ENCODE measurements at places on chromosomes 1 and 21. TPM values are rescaled to one million over a fixed set of nuclear protein-coding genes. Genes with fewer than 3 reads are reported as not detected.
A peak's percentile ranks its signal among the peaks of the same experiment; 100 is the strongest.

CLCNKB gene
- total RNA-seq: not detected

TTC3 gene
- 104 TPM for total RNA-seq

JAM2 gene
- total RNA-seq: 0.21 TPM

SERINC2 gene
- not detected for total RNA-seq

KRTAP22-1 gene
- not detected for total RNA-seq

NFASC gene
- total RNA-seq: not detected

RIMKLA gene
- total RNA-seq: 0.23 TPM

RBP7 gene
- 1.1 TPM for total RNA-seq

- H3K4me1 ChIP-seq: peaks cover 2% of the 10 kb centered on the region
- no peak overlapping the region for H3K27ac ChIP-seq
- H3K27me3 ChIP-seq: no peaks in the 10 kb centered on the region
- DNase-seq: no peak
Observed at GRCh38 chr1:156547982-156548381, 24.4 kb downstream of the IQGAP3 start.

DNA sequence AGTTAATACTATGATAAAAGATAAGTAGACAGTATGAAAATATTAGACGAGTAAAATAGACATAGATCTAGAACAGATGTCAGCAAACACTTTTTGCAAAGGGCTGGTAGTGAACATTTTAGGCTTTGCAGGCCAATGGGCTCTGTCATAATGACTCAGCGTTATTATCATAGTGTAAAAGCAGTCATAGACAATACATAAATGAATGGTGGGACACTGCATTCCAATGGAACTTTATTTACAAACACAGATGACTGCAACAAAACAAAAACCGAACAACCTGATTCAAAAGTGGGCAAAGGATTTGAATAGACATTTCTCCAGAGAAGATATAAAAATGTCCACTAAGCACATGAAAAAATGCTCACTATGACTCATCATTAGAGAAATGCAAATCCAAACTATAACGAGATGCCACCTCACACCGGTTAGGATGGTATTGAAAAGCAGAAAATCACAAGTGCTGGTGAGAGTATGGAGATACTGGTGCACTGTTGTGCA, 7.3 kb downstream of the GSTM5 start:
- peaks cover 41% of the 10 kb centered on the region for H3K27me3 ChIP-seq
- H3K36me3 ChIP-seq: peaks cover 2% of the 10 kb centered on the region
- no peak overlapping the region for H3K4me3 ChIP-seq
- no peak overlapping the region for H3K27ac ChIP-seq

DNA sequence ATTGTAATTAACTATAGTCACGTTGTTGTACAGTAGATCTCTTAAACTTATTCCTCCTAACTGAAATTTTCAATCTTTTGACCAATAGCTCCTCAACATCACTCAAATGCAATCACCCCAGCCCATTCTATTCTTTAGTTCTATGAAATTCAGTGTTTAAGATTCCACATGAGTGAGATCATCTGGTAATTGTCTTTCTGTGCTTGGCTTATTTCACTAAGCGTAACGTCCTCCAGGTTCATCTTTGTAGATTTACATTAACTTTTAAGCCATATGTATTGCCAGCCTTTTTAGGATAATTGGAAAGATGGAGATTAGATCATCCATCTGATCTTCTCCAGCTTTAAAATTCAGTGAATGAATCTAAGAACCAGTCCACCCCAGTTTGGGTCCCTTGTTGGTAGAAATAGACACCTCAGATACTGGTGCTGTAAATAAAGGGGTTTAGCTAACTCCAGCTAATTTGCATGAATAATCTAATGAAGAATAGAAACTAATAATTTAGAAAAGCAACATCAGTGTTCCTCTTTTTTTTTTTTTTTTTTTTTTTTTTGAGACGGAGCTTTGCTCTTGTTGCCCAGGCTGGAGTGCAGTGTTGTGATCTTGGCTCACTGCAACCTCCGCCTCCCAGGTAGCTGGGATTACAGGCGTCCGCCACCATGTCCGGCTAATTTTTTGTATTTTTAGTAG, 7.0 kb downstream of the S100A10 start:
- peaks cover 8% of the 10 kb centered on the region for H3K36me3 ChIP-seq
- H3K27me3 ChIP-seq: no peaks in the 10 kb centered on the region
- H3K4me1 ChIP-seq: peaks cover 53% of the 10 kb centered on the region
- no peak overlapping the region for H3K4me3 ChIP-seq

- no peak overlapping the region for H3K4me3 ChIP-seq
- H3K36me3 ChIP-seq: no peaks in the 10 kb centered on the region
- no peak overlapping the region for H3K27ac ChIP-seq
- no peaks in the 10 kb centered on the region for H3K4me1 ChIP-seq
- no peak for DNase-seq
Observed at GRCh38 chr21:16563116-16563515, 833.3 kb downstream of the USP25 start.

GRCh38 chr1:14217384-14217783, 381.1 kb upstream of the KAZN start:
- peaks cover 2% of the 10 kb centered on the region for H3K36me3 ChIP-seq
- DNase-seq: no peak
- H3K4me3 ChIP-seq: no peak overlapping the region
- H3K27ac ChIP-seq: no peak overlapping the region
- no peaks in the 10 kb centered on the region for H3K4me1 ChIP-seq

DNA sequence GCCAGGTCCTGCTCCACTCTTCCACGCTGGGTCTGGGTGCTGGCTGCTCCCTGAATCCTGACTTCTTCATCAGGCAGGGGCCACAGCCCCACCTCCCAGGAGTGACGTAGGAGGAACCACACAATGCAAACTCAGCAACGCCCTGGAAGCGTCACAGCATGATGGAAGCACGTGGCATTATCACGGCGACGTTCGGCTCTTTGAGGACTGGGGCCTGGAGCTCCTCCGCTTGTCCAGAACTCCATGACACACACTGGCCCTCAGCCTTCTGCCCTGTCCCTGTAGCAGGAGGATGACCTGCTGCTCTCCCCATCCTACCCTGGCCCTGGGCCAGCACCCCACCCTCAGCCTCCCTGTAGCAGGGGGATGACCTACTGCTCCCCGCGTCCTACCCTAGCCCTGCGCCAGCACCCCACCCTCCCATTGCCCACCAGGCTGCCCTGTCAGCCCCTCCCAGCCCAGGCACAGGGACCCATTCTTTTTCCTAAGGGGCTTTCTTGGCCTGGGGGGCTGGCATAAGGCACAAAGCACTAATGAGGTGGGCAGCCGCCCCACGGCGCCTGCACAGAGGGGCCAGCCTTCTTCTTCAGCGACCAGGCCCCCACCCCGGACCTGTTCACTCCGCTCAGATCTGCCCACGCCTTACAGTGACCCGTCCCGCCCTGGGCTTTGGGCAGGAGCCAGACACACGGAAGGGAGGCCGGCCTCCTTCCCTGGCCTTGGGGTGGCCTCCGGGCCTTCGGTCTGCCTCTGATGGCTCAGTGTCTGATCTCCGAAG, 65.7 kb downstream of the DHRS3 start:
- peaks cover 12% of the 10 kb centered on the region for H3K4me1 ChIP-seq
- no peaks in the 10 kb centered on the region for H3K36me3 ChIP-seq
- no peak overlapping the region for H3K4me3 ChIP-seq
- DNase-seq: no peak

DNA sequence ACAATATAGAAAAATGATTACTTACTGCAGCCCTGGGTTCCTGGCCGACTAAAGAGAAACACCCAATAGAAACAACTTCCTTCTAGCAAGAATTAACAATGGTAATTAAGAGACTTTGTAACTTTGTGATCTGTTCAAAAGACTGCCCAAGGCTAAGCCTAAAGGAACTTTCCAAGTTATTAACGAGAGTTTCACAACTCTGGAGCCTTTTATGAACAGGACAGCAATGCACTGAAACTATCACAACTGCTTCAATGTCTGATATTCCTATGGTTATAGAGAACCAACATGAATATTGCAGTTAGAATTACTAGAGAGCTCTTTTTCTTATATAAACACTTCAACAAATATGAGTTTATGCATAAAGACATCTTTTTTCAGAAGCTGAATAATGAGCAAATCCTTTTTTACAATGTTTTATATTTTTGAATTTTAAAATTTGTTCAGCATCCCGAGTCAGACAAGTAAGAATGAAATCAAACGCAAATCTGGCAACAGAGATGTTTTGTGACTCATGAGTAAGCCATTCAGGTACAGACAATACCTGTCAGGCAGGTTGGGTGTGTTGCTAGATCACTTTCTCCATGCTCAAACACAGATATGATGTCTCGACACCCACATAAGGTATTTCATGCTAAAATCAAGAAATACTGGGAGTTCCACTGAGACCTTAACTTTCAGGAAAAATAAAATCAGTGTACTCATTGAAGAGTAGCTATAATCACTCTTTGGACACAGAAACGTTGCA, 22.2 kb upstream of the KCNJ15 start:
- no peak overlapping the region for H3K27ac ChIP-seq
- no peaks in the 10 kb centered on the region for H3K4me1 ChIP-seq
- H3K36me3 ChIP-seq: peaks cover 3% of the 10 kb centered on the region
- H3K27me3 ChIP-seq: no peaks in the 10 kb centered on the region
- no peak for DNase-seq

DNA sequence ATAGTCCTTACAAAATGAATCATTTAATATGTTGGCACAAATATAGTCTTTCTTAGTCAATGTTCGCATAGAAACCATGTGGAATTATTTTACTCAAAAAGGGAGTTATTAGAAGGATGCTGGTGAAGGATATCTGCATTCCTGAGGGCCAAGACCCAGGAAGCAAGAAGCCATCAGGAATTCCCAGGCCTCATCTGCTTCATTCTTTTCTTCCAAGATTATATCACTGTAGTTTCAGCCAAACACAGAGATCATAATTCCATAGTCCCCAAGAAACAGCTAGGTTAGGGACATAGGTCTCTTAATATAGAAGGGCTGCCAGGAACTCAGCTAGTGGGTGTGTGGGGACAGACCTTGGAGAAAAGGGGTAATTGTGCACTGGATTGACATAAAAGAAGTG, 28.6 kb upstream of the DISC1 start:
- no peaks in the 10 kb centered on the region for H3K27me3 ChIP-seq
- H3K36me3 ChIP-seq: no peaks in the 10 kb centered on the region
- no peak overlapping the region for H3K27ac ChIP-seq
- H3K4me1 ChIP-seq: no peaks in the 10 kb centered on the region
- DNase-seq: no peak
- H3K4me3 ChIP-seq: no peak overlapping the region

DNA sequence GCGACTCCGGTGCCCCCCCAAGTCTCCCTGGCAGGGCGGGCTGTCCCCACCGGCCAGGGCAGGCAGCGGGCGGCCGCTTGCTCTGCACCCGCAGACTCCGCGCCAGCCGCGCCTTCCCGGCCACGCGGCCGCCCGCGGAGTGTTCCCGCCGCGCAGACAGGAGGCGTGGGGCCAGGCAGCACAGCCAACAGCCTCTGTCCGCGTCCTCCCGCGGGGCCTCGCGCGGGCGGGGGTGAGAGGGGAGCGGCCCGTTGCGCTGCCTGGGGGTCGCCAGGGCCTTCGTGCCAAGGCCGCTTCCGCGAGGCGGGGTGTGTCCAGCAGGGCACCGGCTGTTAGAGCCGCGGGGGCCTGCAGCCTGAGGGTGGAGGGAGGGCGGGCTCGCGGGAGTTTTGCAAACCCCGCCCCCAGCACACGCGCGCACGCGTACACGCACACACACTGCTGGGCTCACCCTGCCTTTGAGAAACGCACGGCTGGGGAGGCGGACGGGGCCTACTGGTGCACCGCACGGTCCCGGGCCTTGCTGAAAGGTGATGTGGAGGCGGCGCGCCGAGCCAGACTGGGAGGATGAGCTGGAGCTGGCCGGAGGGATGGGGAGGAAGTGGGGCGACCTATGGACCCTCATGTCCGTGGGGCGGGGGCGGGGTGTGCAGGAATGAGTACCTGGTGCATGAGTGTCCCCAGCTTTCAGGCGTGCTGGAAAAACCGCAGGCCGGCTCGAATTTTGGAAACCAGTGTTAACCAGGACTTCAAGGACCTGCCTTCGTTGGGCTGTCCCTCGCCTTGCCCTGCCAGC, 41.5 kb downstream of the KIAA1614 start:
- H3K36me3 ChIP-seq: no peaks in the 10 kb centered on the region
- H3K27ac ChIP-seq: no peak overlapping the region
- H3K4me3 ChIP-seq: peak overlapping the region; percentile 88
- peaks cover 8% of the 10 kb centered on the region for H3K4me1 ChIP-seq
- H3K27me3 ChIP-seq: no peaks in the 10 kb centered on the region

- peak overlapping the region; percentile 27 for H3K27ac ChIP-seq
- peaks cover 43% of the 10 kb centered on the region for H3K4me1 ChIP-seq
- no peaks in the 10 kb centered on the region for H3K36me3 ChIP-seq
- H3K27me3 ChIP-seq: no peaks in the 10 kb centered on the region
- DNase-seq: no peak
Observed at GRCh38 chr1:172117800-172118199, 276.5 kb downstream of the DNM3 start.

- no peak overlapping the region for H3K27ac ChIP-seq
- no peak for DNase-seq
- no peaks in the 10 kb centered on the region for H3K36me3 ChIP-seq
- peaks cover 11% of the 10 kb centered on the region for H3K27me3 ChIP-seq
Observed at GRCh38 chr1:108815566-108815965, 41.3 kb downstream of the AKNAD1 start.

GRCh38 chr1:206778031-206778430, 5.7 kb upstream of the IL10 start:
- H3K4me1 ChIP-seq: peaks cover 19% of the 10 kb centered on the region
- no peak overlapping the region for H3K4me3 ChIP-seq
- H3K36me3 ChIP-seq: no peaks in the 10 kb centered on the region
- no peaks in the 10 kb centered on the region for H3K27me3 ChIP-seq
- no peak for DNase-seq
- H3K27ac ChIP-seq: no peak overlapping the region

DNA sequence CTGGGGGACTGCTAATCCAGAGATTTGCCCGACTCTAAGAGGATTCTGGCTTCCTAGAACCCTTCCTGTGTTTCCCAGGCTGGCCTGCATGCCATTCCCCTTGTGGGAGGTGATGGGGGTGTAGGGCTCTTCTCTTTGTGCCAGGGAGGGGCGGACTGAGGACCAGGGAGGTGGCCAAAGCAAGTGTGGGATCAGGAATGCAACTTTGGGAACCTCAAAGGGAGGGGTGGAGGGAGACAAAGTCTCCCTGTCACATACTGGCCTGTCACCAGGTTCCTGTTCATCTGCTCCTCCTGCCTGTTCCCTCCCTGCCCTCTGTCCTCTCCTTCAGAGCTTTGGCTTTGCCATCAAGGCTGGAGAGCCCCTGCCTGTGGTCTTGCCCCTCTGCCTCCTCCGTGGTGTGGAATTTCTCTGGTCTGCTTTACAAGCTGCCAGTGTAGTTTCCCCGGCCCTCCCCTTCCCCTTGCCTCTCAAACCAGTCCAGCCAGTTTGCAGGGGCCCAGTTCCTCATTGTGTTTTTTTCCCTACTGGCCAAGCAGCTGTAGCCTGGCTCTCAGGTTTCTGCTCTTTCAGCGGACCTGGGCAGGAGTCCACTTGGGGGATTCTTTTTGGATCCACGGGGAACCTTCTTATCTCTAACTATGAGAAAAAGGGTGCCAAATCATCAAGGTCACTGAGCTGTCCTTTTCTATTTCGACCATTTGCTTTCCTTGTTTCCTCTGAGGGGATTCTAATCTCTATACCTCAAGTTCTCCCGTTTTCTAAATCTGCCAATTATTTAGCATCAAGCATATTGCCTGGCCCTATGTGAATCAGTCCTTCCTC, 1.8 kb downstream of the CGN start:
- no peaks in the 10 kb centered on the region for H3K36me3 ChIP-seq
- H3K4me1 ChIP-seq: peaks cover 19% of the 10 kb centered on the region

DNA sequence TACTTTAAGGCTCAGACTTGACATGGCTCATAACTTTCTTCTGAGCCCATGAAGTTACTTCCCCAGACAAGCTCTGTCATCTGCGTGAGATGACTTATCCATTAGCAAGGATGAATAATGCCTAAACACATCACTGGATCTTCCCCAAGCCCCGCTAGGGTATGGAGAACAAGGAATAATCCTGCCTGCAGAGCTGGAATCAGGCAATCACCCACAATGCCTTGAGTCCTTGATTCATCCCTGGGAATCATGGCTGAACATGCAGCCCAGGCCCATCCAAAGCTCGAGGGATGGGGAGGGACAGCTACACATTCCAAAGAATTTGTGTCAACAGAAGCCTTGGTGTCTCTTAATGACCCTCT, 131.7 kb downstream of the PSMG1 start:
- DNase-seq: no peak
- H3K27ac ChIP-seq: no peak overlapping the region
